Stimulated activated CD4-positive, alpha-beta T cell treated with anti-CD3 and anti-CD28 coated beads, Interleukin-4, amount 100 ng/mL, for 4 hours (primary cell): ENCODE measurements at places on chromosomes 11 and 22.

GRCh38 chr11:78399136-78399535 lies 18.5 kb downstream of the GAB2 start:
- no peak for DNase-seq

DNA sequence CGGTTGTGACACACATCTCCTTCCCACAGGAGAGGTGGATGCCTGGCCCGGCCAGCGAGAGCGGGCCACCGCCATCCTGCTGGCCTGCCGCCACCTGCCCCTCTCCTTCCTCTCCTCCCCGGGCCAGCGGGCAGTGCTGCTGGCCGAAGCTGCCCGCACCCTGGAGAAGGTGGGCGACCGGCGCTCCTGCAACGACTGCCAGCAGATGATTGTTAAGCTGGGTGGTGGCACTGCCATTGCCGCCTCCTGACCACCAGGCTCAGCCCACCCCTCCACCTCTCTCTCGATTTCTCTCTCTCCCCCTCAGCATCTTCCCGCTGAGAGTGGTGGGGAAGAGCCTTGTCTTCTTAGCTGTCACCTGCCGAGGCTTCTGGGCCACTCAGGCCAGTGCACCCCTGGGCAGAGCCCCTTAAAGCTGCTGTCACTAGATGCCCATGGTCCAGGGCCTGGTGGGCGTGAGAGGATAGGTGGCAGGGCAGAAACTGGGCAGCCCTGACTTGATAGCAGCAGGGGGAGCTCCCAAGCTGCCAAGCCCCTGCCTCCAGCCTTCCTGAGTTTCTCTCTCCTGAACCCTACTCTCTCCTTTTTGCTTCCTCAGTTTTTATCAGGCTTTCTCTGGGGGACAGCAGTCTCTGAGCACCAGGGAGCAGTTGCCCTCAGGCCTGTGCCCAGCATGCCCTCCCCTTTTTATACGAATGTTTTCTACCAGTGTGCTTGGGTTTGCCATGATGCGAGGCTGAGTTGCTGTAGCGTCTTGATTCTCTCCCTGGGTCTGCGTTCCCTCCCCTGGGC lies 9.3 kb downstream of the SHISA8 start:
- no peak for DNase-seq

- no peak for DNase-seq
Measured at GRCh38 chr11:96960926-96961325, 571.1 kb downstream of the JRKL start.

DNA sequence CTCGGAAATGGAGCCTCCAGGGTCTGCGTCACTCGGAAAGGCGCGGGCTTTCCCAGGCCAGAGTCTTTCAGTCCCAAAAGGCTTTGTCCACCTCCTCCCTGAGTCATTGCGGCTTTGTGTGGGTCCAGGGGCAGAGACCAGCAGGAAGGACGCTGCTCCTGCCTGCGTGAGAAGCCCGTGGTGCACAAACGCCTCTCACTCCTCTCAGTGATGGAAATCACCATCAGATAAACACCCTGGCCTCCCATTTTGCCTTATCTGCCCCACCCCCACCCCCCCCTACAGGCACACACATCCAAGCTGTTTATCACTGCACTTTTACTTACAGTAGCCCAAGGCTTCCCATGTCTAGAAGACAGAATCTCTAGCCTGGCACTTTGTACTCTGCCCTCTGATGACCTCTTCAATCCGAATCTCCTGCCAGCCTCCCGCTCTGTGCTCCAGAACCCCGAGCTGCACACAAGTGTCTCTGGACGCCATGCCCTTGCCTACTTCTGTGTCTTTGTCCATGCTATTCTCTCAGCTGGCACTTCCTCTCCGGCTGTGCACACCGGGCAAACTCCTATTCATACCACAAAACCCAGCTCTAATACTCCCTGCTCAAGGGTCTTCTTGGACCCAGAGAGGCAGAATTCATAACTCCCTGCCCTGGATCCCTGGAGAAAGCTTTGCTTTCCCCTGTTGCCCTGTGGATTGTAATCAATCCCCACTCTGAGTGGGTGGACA lies 954.6 kb downstream of the TBC1D22A start:
- DNase-seq, result no peak

- no peak for DNase-seq
Measured at GRCh38 chr11:120610111-120610510, 98.6 kb downstream of the GRIK4 start.

- no peak for DNase-seq
Measured at GRCh38 chr11:61609000-61609979, 28.4 kb upstream of the SYT7 start.

GRCh38 chr22:39744353-39744752 lies 149.2 kb downstream of the ENTHD1 start:
- DNase-seq, result no peak

DNA sequence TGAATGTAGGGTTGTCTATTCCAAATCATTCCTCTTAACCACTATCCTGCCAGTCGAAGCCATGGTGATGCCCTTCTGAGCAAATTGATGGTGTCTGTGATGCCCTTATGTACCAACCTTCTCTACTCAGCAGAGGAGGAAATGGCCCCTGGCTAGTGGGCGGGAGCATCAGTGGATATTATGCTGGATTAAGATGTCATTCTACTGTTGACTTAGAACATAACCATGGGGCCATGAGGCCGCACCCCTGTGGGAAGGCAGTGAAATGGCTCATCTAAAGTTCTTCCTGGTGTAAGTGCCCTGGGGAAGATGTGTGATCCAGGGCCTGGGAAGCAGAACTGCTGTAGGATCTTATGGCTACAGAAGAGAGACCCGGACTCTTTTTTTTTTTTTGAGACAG lies 20.7 kb upstream of the P2RY2 start:
- no peak for DNase-seq

- DNase-seq, result no peak
Measured at GRCh38 chr11:114606003-114606801, 10.6 kb upstream of the NXPE4 start.

- no peak for DNase-seq
Measured at GRCh38 chr22:40482391-40482790, 112.0 kb downstream of the SGSM3 start.

DNA sequence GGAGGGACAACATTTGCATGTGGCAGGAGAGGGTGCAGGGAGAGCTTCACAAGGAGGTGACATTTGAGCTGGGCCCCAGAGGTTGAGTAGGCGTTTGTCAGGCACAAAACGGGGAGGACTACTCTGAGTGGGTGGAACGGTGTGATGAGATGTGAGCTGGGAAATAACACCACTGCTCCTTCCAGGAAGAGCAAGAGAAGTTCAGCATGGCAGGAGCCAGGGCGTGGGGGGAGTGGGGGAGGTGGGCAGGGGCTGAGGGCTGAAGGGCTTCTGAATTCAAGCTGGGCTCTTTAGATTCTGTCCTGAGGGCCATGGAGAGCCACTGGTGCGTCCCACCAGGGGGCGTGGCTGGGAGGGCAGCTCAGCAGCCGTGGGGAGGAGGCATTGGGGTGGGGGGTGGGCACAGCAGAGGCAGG lies 54.2 kb downstream of the OTOG start:
- no peak for DNase-seq

DNA sequence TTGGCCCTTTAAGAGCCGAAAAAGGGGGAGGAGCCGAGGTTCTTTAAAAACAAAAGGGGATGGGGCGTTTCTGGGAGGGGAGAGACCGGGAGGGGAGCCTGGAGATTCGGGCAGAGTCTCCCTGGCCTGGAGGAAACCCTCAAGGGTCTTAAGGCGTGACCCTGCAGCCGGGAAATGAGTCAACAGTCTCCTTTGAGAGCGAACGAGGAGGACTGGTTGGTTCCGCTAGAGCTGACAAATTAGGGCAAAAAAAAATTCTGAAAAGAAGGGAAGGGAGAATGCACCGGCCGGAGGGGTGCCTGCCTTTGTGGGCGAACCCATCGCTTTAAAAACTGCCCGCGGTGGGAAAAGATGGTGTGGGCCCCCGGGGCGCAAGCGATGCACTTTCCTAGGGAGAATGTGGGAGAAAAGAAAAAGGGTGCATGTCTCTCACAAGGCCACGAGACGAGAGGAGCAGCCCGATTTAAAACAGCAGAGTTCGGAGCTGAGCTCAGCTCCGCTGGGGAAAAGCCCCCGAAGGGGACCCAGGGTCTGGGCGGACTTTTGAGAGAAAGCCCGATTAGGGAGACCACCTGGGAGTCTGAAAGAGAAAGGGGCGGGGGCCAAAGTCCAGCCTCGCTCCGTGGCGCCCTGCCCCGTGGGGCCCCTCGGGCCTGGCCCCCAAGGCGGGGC lies 874 bp downstream of the ZFTA start:
- DNase-seq, result no peak
